ENCODE measurements at places on chromosomes 1 and 21.
A peak's percentile ranks its signal among the peaks of the same experiment; 100 is the strongest.

DNA sequence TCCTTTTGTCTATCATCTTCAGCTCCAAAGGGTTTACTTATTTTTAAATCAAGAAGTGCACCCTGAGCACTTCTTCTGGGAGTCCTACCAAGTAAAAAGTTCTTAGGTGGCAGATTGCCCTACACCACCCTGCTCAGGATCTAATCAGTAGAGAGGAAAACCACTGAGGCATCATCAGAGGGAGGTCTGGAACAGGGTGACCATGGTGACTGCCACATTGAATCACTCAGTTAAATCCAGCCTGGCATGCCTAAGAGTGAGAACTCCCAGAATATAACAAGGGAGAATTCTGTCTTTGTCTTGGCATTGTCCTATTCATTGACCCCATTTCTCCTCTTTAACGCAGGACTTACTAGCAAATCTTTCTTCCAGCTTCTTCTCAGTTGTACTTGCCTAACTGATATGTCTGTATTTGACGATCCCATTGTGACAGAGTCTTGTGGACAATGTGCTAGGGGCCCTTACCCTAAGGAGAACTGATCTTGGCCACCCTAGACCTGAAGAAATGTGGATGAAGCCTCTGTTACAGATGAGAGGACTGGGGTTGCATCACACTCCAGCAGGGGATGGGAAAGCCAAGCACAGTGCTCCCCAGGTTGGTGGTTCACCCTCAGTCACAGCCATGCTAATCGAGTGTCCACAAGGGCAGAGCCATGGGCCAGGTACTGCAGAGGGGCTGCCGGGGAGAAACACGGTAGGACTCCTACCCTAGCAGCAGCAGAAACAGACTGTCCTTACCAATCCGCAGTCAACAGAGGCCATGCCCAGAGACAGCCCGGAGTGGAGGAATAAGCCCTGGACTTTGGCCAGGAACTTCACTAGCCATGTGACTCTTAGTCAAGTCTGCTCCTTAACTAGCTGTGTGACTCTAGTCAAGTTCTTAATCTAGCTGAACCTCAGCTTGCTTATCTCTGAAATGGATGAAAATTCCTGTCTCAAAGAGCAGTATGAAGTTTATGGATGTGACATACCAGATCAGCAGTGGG, 15.4 kb downstream of the PKP1 start:
- no peak for DNase-seq

DNA sequence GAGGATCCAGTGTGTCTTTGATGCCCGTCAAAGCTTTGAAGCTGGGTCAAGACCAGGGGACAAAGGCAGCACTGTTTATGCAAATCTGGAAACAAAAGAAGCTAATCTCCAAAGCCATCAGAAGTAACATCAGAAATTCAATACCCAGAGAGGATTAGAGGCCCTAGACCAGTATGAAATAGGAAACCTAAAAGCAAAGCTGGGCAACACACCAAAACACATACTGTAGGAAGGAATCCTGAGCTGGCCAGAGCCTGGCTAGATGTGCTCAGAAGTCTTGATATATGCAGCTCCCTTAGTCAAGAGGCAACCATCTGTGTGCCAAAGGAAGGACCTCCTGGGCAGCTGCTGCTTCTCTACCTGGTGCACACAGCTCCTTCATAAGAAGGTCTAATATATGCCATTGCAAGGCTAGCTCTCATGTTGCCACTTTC, 12.3 kb downstream of the COLGALT2 start:
- no peak for DNase-seq

- DNase-seq: no peak
Measured at GRCh38 chr1:24939040-24939674, 9.1 kb upstream of the RUNX3 start.

DNA sequence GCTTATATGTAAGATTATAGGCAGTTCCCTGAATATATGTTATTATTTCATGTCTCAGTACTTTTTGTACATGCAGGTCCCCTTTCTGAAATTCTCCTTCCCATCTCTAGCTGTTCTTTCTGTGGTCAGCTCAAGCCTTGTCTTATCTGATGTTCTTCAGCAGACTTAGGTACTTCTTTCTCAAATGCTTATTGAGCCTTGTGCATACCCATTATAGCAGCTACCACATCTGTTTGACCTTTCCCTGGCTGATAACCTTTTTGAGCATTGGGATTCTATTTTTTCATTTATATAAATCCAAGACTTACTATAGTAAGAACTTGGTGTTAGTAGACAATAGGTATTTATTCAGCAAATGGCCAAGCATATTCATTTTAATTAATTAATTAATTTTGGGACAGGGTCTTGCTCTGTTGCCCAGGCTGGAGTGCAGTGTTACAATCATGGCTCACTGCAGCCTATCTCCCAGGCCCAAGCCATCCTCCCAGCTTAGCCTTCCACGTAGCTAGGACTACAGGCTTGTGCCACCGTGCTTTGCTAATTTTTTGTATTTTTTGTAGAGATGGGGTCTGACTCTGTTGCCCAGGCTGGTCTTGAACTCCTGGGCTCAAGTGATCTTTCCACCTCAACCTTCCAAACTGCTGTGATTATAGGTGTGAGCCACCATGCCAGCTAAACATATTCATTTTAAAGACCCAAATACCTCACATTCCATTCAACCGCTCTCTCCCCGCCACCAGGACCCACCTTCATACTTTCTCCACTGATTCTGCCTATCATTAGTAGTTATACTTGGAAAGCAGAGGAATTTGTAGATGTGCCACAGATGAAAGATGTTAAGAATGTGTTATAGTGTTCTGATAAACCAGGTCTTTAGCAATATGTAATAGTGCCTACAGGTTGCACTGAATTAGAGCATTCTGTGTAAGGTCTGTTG, 16.7 kb downstream of the TIPRL start:
- DNase-seq: no peak

DNA sequence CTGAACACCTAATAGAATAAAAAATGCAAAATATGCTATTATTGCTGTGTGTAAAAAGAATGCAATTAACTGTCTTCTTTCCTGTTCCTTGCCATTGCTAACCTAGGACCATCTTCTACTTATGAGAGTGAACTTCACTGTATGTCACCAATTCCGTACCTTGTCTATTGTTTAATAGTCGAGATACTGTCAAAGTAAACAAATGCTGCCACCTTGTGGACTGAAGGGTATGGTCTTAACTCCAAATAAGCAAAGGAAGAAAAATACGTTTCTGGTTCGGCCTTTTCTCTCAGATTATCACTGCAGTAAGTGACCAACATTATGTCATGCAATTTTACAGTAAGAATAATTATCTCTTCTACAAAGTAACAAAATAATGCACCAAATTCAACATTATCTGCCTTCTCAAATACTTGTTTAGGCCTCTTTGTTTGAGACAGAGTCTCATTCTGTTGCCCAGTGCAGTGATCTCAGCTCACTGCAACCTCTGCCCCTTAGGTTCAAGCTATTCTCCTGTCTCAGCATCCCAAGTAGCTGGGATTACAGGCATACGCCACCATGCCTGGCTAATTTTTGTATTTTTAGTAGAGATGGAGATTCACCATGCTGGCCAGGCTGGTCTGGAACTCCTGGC, 133.4 kb downstream of the COP1 start:
- DNase-seq: no peak

- no peak for DNase-seq
Measured at GRCh38 chr1:9615316-9616063, 26.8 kb downstream of the TMEM201 start.

- peak; percentile 69 for DNase-seq
Measured at GRCh38 chr1:244273845-244274619, 177.7 kb downstream of the ADSS2 start.

DNA sequence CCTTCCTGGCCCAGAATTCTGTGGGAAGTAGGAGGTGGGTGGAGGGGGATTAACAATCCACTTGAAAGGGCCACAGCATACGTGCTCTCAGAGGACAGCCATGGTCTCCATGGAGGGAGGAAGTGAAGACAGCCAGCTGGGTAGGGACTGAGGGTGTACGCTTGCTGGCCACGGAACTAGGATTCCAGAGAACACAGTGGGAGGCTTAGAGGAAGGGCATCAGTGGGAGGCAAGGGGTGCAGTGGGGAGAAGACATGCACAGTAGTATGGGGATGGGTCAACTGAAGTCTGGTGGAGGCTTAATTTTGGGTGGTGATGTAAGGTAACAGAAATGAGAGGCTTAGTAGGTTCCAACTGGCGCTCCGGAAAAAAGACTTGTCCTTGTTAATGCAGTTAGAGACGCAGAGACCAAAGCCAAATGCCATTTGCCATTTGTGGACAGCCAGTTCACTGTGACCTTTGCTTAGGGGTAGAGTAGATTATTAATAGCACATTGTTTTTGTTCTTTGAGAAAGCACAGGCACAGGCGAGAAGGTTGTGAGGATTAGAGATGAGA, 103.0 kb downstream of the ZSCAN20 start:
- DNase-seq: no peak

GRCh38 chr1:70426154-70427131, 15.4 kb downstream of the CTH start:
- no peak for DNase-seq

- DNase-seq: no peak
Measured at GRCh38 chr1:89563957-89564604, 39.5 kb downstream of the LRRC8B start.

- no peak for DNase-seq
Measured at GRCh38 chr1:21517161-21517589, 8.0 kb downstream of the ALPL start.

DNA sequence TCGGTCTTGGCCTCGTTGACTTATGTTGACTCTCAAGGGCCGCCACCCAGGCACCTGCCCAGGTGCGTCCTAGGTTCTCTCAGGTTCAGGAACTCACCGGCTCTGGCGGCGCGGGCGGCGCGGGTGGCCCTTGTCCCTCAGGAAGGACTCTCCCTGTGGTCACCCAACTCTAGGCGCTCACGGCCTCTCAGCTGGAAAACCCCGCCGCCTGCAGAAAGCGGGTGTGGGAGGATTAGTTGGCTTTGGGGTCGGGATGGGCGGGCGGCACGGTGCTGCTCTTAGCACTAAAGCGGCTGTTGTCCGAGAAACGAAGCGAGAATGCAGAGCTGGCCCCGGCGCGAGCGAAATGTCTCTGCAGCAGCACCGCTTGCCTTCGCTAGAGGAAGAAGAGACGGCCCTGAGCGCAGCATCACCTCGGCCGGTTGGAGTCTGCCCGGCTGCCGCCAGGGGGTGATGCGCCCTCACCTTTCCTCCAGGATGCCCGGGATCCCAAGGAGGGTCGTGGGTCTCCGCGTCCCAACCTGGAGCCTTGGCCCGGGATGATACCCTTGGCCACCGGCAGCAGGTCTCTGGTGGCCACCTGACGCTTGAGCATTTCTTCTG, 8.1 kb upstream of the TADA1 start:
- no peak for DNase-seq

GRCh38 chr1:26602378-26602959, 72.9 kb downstream of the RPS6KA1 start:
- no peak for DNase-seq

DNA sequence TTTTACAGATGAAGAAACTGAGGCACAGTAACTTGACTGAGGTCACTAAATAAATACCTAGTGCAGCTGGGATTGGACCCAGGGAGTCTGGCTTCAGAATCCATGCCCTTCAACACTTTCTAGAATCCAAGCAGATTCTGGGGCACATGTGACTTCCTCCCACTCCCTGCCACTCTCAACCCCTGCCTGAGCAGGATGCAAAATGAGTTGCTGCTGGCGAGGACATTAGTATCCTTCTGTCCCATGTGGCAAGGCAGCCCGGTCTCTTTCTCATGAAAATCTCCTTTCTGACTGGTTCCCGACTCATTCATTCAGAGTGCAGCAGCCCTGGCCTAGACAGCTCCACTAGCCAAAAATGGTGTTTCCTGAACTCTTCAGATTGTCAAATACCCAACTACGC, 28.4 kb downstream of the TNNT2 start:
- no peak for DNase-seq

GRCh38 chr1:8856689-8857412, 21.6 kb downstream of the ENO1 start:
- DNase-seq: no peak

GRCh38 chr1:194870860-194871259, 1684.4 kb upstream of the B3GALT2 start:
- no peak for DNase-seq

DNA sequence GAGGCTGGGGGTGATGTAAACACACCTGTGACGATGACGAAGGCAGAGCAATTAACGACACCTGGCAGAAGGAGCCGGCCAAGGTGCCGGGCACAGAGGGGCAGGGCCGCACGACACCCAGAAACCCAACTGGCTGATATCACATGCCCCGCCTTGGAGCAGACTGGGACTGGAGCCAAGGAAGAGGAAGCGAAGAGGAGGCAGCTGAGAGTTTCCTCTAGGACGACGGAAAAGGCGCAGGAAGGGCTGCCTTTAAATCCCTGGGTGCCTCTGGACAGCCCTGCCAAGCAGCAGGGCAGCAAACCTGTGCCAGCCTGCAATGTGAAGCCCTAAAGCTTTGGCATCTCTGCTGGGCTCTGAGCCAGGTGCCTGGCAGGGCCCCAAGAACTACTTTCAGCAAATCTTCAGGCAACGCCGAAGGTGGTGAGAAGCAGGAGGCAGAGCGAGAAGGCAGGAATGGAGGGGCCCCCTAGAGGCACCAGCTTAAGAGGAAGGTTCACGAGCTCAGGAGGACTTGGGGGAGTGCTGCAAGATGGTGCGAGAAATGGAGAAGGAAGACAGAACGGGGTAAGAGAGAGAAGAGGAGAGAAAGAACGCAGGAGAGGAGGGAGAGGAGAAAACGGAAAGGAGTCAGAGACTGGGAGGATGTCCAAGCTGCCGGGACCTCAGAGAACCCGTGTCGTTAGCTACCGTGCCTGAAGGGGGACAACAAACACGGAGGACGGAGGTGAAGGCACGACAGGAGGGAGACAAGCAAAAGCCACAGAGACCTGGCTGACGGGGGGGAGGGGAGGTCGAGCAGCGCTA, 25.3 kb upstream of the PEF1 start:
- peak; percentile 72 for DNase-seq

DNA sequence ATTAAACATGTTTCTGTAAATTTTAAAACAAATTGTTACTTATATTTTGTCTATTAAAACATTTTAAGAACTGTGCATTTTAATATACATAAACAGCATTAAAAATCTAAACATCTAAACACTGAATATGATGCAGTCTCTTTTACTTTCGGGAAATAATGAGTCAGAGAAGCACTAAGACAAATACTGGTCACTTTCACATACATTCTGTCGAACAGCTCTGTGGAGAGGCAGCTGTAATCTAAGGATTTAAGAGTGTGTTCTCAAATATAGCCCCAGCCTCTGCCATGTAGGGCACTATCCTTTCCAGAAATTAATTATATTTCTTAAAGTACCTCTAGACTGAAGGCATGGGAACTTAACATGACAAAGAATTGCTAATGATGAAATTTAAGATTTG, 89.6 kb upstream of the PTGFR start:
- DNase-seq: no peak

GRCh38 chr1:233527818-233528217, 86.1 kb upstream of the KCNK1 start:
- no peak for DNase-seq

- DNase-seq: no peak
Measured at GRCh38 chr1:233281711-233282581, 13.6 kb downstream of the PCNX2 start.

GRCh38 chr21:39776589-39776988, 31.6 kb downstream of the IGSF5 start:
- DNase-seq: no peak
